Glutamatergic neuron (in vitro differentiated cells): ENCODE measurements at places on chromosomes 6 and 20. TPM values are rescaled to one million over a fixed set of nuclear protein-coding genes. Genes with fewer than 3 reads are reported as not detected.

DNA sequence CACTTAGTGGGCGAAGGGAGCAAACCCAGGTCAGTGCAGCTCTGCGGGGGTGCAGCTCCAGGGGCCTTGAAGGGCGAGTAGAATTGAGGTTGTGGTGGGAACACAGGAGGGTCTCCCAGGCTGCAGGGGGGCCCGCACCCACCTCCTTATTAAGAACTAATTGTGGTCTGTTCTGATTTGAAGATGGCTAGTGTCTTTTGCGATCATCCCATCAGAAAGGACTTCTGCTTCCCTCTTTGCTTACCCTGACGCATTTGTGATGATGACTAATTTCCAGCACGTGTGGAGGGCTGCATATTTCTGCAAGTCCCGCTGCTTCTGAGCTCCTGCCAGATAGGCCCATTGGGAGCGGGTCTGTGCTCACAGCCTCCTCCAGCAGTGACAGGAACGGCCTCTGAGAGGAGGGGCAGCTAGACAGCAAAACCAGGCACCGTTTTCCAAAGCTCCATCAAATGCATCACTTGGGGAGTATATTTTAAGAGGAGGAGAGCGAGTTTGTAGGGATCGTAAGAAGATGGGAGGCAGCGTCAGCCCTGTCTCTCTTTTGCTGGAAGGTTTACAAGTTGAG lies 268.9 kb downstream of the CDH4 start:
- H3K27me3 ChIP-seq, result peaks cover 10% of the 10 kb centered on the region
- DNase-seq, result peak; percentile 45
- H3K36me3 ChIP-seq, result no peaks in the 10 kb centered on the region
- H3K4me1 ChIP-seq, result peaks cover 14% of the 10 kb centered on the region

- H3K36me3 ChIP-seq, result no peaks in the 10 kb centered on the region
- H3K4me3 ChIP-seq, result no peak overlapping the region
- no peak for DNase-seq
- H3K27me3 ChIP-seq, result no peaks in the 10 kb centered on the region
- peak overlapping the region; percentile 46 for H3K27ac ChIP-seq
Observed at GRCh38 chr6:137363805-137364138, 130.4 kb downstream of the OLIG3 start.

GRCh38 chr6:113927001-113927400 lies 43.9 kb downstream of the HDAC2 start:
- H3K27ac ChIP-seq, result no peak overlapping the region
- H3K4me3 ChIP-seq, result no peak overlapping the region
- peaks cover 25% of the 10 kb centered on the region for H3K36me3 ChIP-seq
- no peak for DNase-seq
- no peaks in the 10 kb centered on the region for H3K4me1 ChIP-seq

Gene KCNG1
- total RNA-seq, result 3.6 TPM

DNA sequence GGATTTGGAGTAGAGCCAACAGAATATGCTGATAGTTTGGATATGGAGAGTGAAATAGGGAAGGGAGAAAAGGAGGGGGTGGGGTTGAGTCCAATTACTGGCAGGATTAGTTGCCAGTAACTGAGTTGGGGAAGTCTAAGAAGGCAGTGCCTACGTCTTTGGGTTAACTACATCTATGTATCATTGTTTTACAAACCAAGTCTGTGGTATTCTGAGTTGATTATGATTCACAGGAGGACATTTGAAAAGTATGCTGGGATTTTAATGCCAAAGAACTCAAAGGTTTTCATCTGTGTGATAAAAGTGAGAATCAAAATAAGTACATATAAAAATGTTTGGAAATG lies 14.7 kb downstream of the DSE start:
- no peak overlapping the region for H3K27ac ChIP-seq
- no peak overlapping the region for H3K4me3 ChIP-seq
- H3K36me3 ChIP-seq, result no peaks in the 10 kb centered on the region
- DNase-seq, result no peak
- H3K27me3 ChIP-seq, result no peaks in the 10 kb centered on the region
- H3K4me1 ChIP-seq, result peaks cover 6% of the 10 kb centered on the region

DNA sequence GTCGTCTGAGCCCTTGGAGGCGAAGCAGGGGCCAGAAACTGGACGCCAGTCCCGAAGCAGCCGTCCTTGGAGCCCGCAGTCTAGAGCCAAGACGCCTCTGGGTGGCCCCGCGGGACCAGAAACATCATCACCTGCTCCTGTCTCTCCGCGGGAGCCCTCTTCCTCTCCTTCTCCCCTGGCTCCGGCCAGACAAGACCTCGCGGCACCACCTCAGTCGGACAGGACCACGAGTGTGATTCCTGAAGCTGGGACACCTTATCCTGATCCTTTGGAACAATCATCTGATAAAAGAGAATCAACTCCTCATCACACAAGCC lies 416 bp downstream of the RSPH4A start:
- H3K36me3 ChIP-seq, result no peaks in the 10 kb centered on the region
- peak; percentile 24 for DNase-seq
- no peak overlapping the region for H3K27ac ChIP-seq
